Motor neuron (in vitro differentiated cells): ENCODE measurements at places on chromosomes 11 and 22. TPM values are rescaled to one million over a fixed set of nuclear protein-coding genes. Genes with fewer than 3 reads are reported as not detected.

TREH gene
- 0.23 and 0.54 TPM in 2 replicates for total RNA-seq

MRGPRF gene
- total RNA-seq: 4.1 and 4.3 TPM in 2 replicates

RFPL3 gene
- 0.24 TPM in 1 of 2 replicates, not detected in the other for total RNA-seq

NRGN gene
- 12.1 and 24.5 TPM in 2 replicates for total RNA-seq

OSM gene
- 0.11 and 0.25 TPM in 2 replicates for total RNA-seq
